Cardiac ventricle fibroblast (primary cell): ENCODE measurements at places on chromosomes 11 and 22. TPM values are rescaled to one million over a fixed set of nuclear protein-coding genes. Genes with fewer than 3 reads are reported as not detected.

Gene SGSM1
- total RNA-seq, result 0.05 and 0.06 TPM in 2 replicates

Gene FAM180B
- total RNA-seq, result not detected in 2 replicates

Gene LARGE2
- not detected in 2 replicates for total RNA-seq

Gene ART1
- not detected in 2 replicates for total RNA-seq

Gene KRTAP5-7
- not detected in 2 replicates for total RNA-seq

Gene TBX1
- not detected in 2 replicates for total RNA-seq

Gene MRGPRF
- 13.3 and 15.2 TPM in 2 replicates for total RNA-seq

Gene OR51E2
- not detected in 2 replicates for total RNA-seq

Gene MOGAT2
- not detected in 2 replicates for total RNA-seq

Gene SOX10
- total RNA-seq, result not detected in 2 replicates
